KBM-7 (cell line): ENCODE measurements at places on chromosomes 2 and 18.
A peak's percentile ranks its signal among the peaks of the same experiment; 100 is the strongest.

GRCh38 chr2:196590286-196590685, 49.2 kb upstream of the CCDC150 start:
- DNase-seq = no peak

GRCh38 chr2:172063446-172063845, 21.9 kb upstream of the DLX1 start:
- no peak for DNase-seq

DNA sequence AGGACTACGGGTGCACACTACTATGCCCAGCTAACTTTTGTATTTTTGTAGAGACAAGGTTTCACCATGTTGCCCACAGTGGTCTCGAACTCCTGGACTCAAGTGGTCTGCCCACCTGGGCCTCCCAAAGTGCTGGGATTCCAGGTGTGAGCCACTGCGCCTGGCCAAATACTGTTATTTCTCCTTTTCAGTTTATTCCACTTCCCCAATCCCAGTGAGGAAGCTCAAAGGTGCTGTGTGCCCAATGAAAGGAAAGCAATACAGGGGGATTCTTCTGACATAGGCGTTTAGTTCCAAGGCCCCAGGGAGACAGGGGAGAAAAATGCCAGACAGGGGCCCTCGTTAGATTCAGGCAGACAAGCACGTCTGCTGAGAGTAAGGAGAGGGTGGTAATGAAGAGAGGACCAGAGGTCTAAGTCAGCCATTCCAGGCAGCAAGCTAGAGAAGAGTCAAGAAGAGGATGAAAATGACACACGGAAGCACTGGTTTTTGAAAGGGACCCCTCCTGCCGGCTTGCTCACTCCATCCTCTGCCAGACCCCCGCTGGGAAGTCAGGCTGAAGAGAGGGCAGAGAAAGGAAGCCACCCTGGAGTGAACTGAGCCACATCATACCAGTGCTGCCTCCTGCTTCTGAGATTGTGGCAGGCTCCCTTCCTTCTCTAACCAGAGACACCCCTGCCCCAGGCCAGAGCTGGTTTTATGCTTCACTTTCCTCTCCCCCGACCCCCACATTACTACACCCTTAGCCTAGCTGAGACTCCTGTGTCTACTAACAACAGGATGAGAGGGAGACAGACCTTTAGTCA, 6.7 kb downstream of the INO80C start:
- DNase-seq = no peak

- DNase-seq = no peak
Observed at GRCh38 chr18:7807936-7808453, 240.9 kb downstream of the PTPRM start.

- no peak for DNase-seq
Observed at GRCh38 chr18:56168049-56168781, 470.2 kb downstream of the TXNL1 start.

GRCh38 chr2:12722447-12723316, 5.9 kb downstream of the TRIB2 start:
- DNase-seq = peak; percentile 27

DNA sequence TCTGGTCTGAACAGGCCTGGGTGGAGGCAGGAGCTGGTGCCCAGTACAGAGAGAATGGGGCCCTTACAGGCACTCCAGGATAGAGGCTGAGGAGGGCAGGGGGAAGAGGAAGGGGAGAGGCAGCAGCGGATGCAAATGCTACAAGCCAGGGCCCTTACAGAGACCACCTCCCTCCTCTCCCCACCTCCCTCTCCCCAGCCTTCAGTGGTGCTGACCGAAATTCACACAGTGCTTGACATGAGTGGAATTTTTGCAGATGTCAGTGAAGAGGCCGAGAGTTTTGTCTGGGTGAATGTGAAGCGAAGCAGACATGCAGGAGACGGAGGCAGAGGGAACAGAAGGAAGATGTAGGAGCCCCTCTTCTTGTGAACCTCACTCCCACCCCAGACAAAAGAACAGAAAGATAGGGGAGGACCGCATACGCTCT, 31.9 kb downstream of the CIB4 start:
- no peak for DNase-seq

GRCh38 chr2:46915281-46915810, at the start of gene MCFD2:
Gene MCFD2 (minus strand): TSS chr2:46915806. CDS start chr2:46909171, 6,635 bp downstream.
- peak; percentile 45 for DNase-seq

- no peak for DNase-seq
Observed at GRCh38 chr2:236026841-236027240, 141.3 kb downstream of the GBX2 start.

DNA sequence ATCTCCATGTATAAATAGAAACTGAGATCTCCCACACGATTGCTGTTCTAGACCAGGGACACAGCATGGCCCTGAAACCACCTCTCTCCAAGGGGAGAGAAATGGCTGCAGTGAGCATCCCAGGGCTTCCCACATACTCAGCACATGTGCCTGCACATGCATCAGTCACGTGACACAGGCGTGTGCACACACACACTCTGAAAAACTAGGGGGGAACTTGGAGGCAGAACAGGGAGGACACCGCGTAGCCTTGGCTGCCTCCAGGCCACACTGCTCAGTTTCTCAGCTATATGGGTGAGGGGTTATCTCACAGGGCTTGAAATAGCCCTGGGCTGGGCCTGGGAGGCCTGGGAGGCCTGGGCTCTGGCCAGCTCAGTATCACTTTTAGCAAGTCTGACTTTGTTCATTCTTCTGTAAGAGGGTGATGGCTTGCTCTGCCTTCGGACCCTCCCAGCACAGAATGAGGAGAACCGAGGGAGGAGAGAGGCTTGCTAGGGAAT, 66.9 kb downstream of the EMX1 start:
- no peak for DNase-seq

GRCh38 chr2:174859563-174860169, 95.4 kb upstream of the CHRNA1 start:
- DNase-seq = no peak

- peak; percentile 68 for DNase-seq
Observed at GRCh38 chr18:62717169-62717924, 2.0 kb downstream of the PHLPP1 start.

- DNase-seq = no peak
Observed at GRCh38 chr2:18545384-18545783, 15.1 kb downstream of the RDH14 start.

- no peak for DNase-seq
Observed at GRCh38 chr2:239904496-239904895, 120.6 kb downstream of the NDUFA10 start.

DNA sequence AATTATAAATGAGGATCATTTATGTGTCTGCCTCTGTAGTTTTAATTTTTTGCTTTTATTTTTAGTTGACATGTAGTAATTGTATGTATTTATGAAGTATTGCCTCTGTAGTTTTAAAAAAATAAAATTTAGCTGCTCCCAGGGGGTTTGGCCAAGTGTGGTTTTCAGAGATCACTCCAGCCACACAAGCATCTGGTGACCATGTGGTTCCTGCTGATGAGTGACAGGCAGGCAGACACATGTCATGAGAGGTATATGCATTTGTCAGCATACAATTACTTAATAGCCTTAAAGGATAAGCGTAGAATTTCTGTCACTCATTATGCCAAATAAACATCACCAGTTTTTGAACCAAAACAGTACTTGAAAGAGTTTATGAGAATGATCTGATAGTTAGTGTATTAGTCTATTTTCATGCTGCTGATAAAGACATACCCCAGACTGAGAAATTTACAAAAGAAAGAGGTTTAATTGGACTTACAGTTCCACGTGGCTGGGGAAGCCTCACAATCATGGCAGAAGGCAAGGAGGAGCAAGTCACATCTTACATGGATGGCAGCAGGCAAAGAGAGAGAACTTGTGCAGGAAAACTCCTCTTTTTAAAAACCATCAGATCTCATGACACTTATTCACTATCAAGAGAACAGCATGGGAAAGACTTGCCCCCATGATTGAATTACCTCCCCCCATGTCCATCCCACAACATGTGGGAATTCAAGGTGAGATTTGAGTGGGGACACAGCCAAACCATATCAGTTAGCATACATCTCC, 29.6 kb downstream of the MREG start:
- DNase-seq = peak; percentile 50

- no peak for DNase-seq
Observed at GRCh38 chr18:59835605-59836379, 64.0 kb upstream of the PMAIP1 start.
